ENCODE measurements at places on chromosomes 1 and 21.

- DNase-seq: no peak
Measured at GRCh38 chr1:6961289-6961688, 176.0 kb downstream of the CAMTA1 start.

- DNase-seq: no peak
Measured at GRCh38 chr21:20572582-20572981, 425.6 kb upstream of the NCAM2 start.

GRCh38 chr1:205301205-205301821 lies 20.2 kb downstream of the NUAK2 start:
- DNase-seq: no peak

DNA sequence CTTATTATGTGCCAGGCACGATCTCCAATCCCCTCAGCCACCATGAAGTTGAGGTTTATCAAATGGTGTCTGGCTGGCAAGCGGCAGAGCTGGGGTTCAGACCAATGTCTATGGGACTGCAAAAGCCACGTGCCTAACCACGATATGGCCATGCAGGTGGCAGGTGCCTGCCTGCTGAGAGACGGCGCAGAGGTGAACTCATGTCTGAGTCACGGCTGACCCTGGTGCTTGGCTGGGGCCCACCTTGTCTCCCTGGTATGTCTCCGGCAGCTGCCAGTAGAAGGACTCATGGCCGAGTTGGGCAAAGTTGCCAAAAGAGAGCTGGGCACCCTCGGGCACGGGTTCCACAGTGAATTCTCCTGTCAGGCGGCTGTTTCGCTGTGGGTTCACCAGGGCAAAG lies 59.9 kb downstream of the LDLRAD2 start:
- no peak for DNase-seq

GRCh38 chr21:44958471-44959191 lies 18.8 kb downstream of the SLX9 start:
- no peak for DNase-seq

GRCh38 chr1:232697187-232697822 lies 67.4 kb upstream of the SIPA1L2 start:
- DNase-seq: no peak

DNA sequence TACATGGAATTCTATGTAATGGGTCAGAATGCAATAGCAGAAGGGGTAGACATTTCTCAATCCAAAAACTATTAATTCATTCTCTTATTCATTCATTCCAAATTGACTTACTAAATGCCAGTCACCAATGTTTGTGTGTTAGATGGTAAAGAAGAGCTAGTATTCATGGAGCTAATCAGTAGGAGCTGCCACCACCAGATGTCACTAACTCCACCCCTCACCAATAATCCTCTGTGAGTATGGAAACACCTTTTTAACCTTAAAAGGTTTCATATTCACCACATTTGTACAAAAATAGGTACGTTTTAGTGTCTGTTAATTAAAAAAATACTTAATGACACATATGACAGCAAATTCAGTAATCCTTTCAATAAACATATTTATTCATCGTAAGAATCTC lies 131.8 kb upstream of the PKN2 start:
- DNase-seq: no peak

GRCh38 chr1:182783068-182783467 lies 6.5 kb upstream of the NPL start:
- no peak for DNase-seq

DNA sequence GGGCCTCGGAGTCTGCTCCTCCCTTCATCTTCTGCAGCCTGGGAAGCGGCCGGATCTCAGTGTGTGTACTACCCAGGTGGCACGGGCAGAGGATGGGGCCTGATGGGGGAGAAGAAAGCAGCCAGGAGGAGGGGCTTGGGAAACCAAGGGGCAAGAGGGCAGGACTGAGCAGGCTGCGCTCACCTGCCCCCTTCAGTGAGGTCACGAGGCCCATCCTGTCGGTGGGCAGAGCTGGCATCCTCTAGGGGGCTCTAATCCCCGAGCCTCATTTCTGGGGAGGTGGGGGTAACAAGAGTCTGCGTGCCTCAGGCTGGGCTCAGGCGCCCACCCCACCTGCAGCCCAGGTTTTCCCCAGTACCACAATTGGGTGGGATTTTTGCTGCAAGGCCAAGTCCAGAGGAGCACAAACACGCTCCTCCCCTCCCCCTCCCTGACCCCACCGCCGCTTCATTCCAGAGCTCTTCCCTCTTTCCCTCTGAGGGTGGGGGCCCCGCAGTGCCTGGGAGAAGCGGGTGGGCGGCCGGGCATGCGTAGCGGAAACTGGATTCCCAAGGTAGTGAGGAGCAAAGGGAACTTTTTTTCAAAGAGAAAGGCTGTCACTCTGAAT lies 1.8 kb upstream of the WNT3A start:
- DNase-seq: no peak

DNA sequence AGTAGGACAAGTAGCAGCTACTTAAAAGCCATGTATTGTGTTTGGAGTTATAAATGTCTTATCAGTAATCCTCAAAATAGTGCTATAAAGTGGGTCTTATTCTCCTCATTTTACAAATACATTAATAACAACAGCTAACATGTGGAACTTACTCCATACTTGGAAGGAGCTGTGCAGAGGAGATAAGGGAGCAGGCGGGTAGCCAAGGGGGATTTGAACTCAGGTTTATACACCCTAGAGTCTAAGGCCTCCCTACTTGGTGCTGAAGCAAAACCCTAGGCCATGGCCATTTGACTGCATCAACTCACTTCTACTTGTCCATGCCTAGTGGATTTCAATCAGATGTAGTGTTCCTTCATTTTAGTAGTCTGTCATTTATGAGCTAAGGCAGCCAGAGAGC lies 72.1 kb downstream of the LMO4 start:
- no peak for DNase-seq

GRCh38 chr1:183285256-183285655 lies 99.2 kb downstream of the LAMC2 start:
- DNase-seq: no peak

DNA sequence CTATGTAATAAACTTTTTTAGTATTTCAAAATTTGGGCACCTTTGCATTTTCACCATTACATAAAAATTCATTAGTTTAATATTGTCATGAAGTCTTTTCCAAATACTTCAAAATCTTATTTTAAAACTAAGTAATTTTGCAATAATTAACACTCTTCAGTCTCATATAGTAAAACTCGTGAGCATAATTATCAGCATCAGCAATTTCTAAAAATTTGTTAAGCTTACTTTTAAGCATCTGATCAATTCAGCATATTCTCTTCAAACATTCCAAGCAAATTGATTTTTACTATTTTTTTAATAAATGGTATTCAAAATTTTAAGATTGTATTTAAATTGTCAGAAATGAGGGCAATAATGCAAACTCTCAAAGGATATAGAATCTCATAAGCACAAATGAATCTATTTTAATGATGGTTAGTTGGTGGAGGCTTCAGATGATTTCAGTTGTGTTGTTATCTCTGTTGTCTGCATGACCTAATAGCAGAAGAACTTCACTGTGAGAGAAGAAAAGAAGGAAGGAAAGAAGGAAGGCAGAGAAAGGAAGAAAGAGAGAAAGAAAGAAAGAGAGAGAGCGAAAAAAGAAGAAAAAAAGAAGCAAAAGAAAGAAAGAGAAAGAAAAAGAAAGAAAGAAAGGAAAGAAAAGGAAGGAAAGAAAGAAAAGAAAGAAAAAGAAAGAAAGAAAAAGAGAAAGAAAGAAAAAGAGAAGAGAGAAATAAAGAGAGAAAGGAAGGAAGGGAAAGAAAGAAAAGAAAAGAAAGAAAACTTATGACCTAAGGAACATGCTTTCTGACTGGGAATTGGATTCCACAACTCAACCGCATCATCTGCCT lies 860.5 kb downstream of the NCAM2 start:
- DNase-seq: no peak

GRCh38 chr1:55428231-55428630 lies 213.1 kb upstream of the USP24 start:
- no peak for DNase-seq
